ENCODE measurements at places on chromosomes 5 and 9.

DNA sequence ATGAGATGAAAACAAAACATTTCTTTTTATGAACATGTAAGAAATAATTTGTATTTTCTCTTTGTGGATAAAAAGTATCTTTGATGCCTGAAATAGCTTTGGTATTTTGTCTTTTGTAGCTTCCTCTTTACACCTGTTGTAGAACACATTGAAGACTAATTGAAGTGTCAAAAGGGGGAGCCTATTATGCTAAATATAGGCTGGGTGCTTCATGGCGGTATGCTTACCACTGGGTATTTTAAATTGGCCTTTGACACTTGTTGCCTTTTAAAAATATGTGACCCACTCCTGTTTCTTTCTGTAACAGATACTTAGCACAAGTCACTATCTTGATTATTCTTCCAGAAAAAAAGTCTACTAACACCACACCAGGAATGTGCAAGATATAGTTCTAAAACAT lies 226.4 kb downstream of the KIAA0825 start:
- no peak for DNase-seq

- DNase-seq = no peak
These were observed 153.8 kb upstream of the NR3C1 start for GRCh38 chr5:143557061-143557818.

DNA sequence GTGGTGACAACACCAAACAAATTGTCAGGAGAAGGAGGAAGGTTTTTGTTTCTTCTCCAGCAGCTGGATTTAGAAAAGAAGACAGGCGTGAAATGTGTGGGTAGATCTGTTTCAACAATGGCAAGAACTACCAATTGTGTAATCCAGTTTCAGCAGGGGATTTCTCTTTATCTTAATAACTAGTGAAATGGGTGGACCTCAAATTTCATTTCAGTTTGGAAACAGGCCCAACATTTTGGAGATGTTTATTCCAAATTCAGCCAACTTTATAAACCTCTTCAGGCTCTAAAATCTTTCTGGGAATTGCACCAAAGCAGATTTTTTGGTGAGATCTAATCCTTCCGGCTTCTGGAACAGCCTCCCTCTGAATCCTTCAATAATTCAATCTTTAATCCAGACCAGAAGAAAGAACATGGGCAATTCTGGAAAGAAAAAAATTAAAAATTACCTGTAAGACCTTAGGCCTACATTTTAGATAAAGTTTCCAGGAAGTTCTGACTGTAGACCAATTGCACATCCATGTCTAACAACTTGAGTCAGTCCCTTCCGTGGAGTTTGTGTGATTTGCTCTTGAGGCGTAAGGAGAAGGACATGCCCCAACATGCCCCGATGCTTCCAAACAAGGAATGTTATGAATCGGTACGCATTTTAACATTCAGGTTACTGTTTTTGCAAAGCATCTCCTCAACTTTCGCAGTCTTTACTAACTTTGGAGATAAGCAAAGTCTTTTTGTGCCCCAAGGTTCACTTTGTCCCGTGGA lies 423.6 kb downstream of the IRX1 start:
- DNase-seq = no peak

- DNase-seq = no peak
These were observed 112.4 kb downstream of the KDM4C start for GRCh38 chr9:6870149-6870548.

DNA sequence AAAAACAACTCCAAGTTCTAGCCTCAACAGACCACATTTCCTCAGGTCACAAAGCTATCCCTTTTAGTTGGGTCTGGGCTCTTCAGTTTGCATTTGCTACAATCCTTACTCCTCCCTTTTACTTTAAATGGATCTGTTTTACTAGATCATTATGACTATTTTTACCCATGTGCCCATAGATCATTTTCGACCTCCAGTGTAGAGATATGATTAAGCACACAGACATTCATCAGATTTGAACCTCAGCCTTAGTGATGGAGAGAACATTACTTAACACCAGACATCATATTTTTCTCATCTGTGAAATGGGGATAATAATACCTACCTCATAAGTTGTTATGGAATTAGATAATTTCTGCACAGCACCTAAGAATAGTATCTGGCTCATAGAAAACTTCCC lies 141.9 kb downstream of the NPR3 start:
- DNase-seq = no peak

DNA sequence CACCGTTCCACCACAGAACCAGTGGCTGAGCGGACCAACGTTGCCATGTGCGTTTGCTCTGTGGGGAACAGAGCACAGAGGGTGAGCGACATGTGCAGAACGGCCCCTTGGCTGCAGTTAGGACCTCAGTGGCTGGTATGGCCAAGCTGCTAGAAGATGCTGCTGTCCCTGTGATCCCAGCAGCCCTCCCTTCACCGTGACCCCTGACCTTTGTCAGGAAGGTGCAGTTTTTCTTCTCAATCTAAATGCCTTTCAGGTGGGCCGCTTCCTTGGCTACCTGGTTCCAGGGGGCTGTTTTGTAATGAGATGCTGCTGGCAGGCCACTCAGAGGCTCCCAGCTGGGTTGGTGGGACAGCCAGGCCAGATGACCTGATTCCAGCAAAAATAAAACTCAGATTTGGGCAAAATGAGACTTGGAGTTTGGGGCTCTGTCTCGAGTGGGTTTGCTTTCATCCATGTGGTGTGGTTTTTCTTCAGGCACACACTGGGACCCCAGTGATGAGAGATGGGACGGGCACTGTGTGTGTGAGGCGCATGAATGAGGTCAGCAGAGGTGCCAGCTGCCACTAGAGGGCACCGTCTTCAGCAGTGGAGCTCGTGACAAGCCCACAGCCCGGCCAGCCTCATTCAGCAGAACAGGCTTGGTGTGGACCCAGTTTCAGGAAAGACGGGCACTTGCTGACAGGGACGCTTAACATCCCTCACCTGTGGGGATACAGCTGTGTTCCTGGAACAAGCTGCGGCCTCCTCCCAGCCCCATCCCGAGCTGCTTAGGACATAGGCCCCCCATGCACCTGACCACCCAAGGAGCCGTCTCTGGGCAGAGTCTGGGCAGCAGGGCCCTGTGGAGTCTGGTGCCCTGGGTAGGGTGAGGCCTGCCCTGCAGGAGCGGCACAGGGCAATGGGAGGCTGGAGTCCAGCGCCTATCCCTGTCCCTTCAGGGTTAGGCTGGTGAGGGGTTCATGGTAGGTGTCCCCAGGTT lies 4.1 kb downstream of the MRPS2 start:
- no peak for DNase-seq

DNA sequence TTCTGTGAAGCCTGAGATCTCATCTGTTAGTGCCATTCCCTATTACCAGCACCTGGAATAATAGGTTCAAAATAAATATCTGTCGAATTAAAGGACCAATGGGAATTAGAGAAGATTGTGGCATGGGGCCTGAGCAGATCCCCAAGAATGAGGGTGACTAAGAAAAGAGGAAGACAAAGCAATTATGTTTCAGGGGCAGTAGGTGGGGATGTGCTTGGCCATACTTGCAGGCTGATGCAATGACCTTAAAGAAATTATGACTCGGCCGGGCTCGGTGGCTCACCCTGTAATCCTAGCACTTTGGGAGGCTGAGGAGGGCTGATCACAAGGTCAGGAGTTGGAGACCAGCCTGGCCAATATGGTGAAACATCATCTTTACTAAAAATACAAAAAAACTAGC lies 562.8 kb downstream of the PTPRD start:
- DNase-seq = no peak

DNA sequence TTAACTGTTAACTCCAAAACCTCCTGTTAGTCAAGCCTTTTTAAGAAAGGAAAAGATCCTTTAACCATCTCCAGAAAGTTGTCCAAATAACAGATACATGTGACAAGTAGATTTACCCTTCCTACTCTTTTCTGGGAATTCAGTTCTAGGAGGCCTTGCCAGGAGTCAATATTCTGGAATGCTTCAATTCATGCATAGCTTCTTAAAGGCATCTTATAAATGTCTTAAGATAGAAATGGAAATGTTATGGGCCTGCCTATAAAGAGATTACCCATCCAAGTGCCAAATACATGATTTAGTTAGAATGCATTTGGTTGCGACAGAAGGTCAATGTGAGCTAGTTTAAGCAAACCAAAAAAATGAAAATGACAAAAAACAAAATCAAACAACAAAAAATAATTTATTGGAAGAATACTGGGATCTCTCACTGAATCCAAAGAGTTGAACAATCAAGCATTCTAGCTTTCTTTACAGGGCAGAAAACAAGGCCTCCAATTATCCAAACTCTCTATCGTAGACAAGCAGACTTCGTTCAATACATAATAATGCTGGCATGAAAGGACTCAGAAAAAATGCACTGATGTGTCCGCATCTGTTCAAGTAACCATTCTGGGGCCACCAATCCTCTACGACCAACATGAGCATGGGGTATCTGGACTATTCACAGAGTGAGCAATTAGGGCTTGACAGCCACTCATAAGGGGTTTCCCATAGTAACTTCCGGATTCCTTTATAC lies 188.6 kb downstream of the CTNND2 start:
- no peak for DNase-seq

Data from activated CD8-positive, alpha-beta memory T cell treated with anti-CD3 and anti-CD28 coated beads for 48 hours (primary cell).